ENCODE measurements at places on chromosomes 3 and 15.

- DNase-seq: no peak
Observed at GRCh38 chr15:51770902-51771301, 19.5 kb downstream of the TMOD2 start.

DNA sequence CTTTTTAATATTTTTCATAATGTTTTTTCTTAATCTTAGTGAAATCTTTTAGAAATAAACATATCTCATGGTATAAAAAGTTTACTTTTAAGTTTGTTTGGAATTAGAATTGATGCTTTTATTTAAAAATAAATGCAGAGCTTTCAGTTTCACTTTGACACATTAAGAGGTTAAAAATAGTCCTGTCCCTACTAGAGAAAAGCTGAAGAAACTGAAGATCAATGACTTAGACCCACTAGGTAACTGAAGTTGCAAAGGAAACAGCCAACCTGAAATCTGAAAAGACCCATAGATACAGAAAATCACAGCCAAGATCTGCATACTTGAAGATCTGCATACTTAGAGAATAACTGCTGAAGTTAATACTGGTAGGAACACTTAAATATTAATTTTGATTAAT is 237.6 kb downstream of the RAP2B start:
- no peak for DNase-seq

DNA sequence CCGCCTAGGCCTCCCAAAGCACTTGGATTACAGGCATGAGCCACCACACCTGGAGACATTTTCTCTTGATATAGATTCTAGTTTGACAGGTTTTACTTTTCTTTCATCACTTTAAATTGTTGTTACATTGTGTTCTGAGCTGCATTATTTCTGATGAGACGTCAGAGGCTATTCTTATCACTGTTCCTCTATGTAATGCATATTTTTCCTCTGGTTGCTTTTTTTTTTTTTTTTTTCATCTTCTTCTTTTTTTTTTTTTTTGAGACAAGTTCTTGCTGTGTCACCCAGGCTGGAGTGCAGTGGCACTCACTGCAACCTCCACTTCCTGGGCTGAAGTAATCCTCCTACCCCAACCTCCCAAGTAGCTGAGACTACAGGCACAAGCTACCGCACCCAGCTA is 41.2 kb downstream of the TRA2B start:
- no peak for DNase-seq

- DNase-seq: no peak
Observed at GRCh38 chr3:148631124-148631903, 66.4 kb upstream of the AGTR1 start.

GRCh38 chr3:113300596-113300995 is 89.2 kb downstream of the BOC start:
- DNase-seq: no peak
